Astrocyte (in vitro differentiated cells and primary cell): ENCODE measurements at places on chromosomes 3 and 15. TPM values are rescaled to one million over a fixed set of nuclear protein-coding genes. Genes with fewer than 3 reads are reported as not detected.
A peak's percentile ranks its signal among the peaks of the same experiment; 100 is the strongest.

The GABRR3 gene
- total RNA-seq: not detected in 2 replicates

DNA sequence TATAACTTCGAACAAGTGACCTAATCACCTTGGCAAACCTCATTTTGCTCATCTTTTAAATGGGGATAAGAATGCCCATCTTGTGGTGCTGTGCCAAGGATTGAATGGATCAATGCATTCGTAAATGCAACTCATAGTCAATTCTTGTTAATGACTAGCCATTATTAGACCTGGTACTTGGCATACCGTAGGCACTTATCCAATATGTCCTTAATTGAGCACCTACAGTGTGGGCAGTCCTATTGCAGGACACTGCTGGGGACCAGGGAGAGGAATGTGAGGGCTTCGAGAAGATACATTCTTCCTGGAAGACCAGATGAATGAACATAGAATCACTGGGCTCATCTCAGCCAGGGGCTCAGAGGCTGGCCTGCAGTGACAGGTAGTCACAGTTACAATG, 177.2 kb upstream of the TLE3 start:
- H3K27ac ChIP-seq: no peak overlapping the region
- H3K4me1 ChIP-seq: peaks cover 20% of the 10 kb centered on the region
- peaks cover 5% of the 10 kb centered on the region for H3K27me3 ChIP-seq
- no peaks in the 10 kb centered on the region for H3K36me3 ChIP-seq
- no peak overlapping the region for H3K4me3 ChIP-seq
- DNase-seq: no peak

The FOXB1 gene
- 0.96 and 1.3 TPM in 2 replicates for total RNA-seq

DNA sequence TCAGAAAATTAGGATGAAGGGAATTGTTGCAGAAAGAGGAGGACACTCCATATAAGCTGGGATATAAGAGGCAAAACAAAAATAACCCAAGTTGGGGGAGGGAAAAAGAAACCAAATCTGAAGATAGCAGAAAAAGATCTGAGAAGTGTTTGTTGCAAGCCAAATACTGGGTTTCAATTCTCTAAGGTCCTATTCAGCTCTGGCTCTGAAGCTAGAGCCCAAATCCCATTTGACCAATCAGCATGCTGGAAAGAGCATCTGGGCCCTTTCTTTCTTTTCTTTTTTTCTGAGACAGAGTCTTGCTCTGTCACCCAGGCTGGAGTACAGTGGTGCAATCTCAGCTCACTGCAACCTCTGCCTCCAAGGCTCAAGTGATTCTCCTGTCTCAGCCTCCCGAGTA, 17.3 kb downstream of the IGDCC3 start:
- no peaks in the 10 kb centered on the region for H3K36me3 ChIP-seq
- H3K27me3 ChIP-seq: peaks cover 26% of the 10 kb centered on the region
- DNase-seq: no peak
- no peak overlapping the region for H3K4me3 ChIP-seq
- H3K27ac ChIP-seq: no peak overlapping the region
- H3K4me1 ChIP-seq: peaks cover 5% of the 10 kb centered on the region

DNA sequence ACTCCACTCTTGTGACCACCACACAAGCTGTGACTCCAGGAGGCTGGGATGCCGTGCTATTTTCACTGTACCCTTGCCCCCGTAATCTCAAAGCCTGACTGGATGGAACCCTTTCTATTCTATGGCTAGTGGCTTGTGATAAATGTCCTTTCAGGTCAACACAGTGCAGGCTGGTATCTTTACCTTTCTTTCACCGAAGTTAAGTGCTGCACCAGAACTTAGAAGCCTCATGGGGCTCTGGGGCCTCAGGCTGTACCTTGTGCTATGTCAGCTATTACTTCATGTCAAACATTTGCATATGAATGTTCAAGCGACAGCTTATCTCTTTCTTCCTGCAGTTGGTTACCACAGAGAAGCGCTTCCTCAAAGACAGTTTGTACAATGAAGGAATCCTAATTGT, 66.8 kb downstream of the RPL39L start:
- H3K4me1 ChIP-seq: no peaks in the 10 kb centered on the region
- no peak overlapping the region for H3K27ac ChIP-seq
- DNase-seq: no peak
- no peak overlapping the region for H3K4me3 ChIP-seq
- no peaks in the 10 kb centered on the region for H3K27me3 ChIP-seq
- no peaks in the 10 kb centered on the region for H3K36me3 ChIP-seq

- no peaks in the 10 kb centered on the region for H3K4me1 ChIP-seq
- no peaks in the 10 kb centered on the region for H3K36me3 ChIP-seq
- no peaks in the 10 kb centered on the region for H3K27me3 ChIP-seq
- peak; percentile 7 for DNase-seq
- no peak overlapping the region for H3K27ac ChIP-seq
Measured at GRCh38 chr3:180142041-180142440, 105.3 kb upstream of the PEX5L start.

DNA sequence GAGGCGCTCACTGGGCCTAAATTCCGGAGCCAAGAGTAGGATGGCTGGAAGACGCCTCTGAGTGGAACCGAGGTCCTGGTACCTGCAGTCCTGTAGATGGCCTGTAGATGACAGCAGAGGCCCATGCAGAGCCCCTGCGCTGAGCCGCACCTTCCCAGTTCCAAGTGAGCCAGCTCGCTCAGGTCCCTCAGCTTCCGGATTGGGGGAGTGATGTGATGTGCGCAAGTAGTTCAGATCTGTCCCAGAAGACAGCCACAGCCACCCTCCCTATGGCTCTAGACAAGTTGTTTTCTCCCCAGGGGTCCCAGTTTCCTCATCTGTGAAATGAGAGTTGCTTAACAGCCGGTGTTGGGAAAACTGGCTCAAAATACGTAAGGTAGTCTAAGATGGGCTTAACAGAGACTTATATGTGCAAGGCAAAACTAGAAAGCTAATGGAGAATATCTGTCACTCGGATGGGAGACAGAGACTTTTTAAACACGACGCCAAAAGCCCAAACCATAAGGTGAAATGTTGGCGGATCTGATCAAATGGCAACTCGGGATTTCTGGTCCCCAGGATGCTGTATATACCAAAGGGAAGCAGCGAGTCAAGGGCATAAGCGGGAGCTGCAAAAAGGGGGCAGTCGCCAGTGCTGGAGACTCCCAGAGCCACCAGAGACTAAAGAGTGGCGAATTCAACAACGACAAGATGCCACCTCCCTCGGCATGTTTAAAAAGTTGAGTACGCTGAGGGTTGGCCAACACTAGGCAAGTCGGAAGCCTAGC, 765 bp upstream of the MAPKAPK3 start:
- H3K4me1 ChIP-seq: peaks cover 22% of the 10 kb centered on the region
- peak; percentile 53 for DNase-seq
- no peaks in the 10 kb centered on the region for H3K27me3 ChIP-seq

GRCh38 chr3:107284612-107285011, 92.6 kb upstream of the CCDC54 start:
- H3K4me3 ChIP-seq: no peak overlapping the region
- peak; percentile 16 for DNase-seq
- H3K27ac ChIP-seq: no peak overlapping the region
- no peaks in the 10 kb centered on the region for H3K27me3 ChIP-seq
- no peaks in the 10 kb centered on the region for H3K36me3 ChIP-seq

The LTK gene
- total RNA-seq: 0.14 TPM in 1 of 2 replicates, not detected in the other

The TRAT1 gene
- not detected in 2 replicates for total RNA-seq

GRCh38 chr3:38579551-38580449, 69.7 kb downstream of the SCN5A start:
- no peaks in the 10 kb centered on the region for H3K36me3 ChIP-seq
- no peaks in the 10 kb centered on the region for H3K27me3 ChIP-seq
- no peaks in the 10 kb centered on the region for H3K4me1 ChIP-seq
- no peak overlapping the region for H3K27ac ChIP-seq
- DNase-seq: peak; percentile 7
- H3K4me3 ChIP-seq: no peak overlapping the region

The SCN5A gene
- 2.3 and 3.3 TPM in 2 replicates for total RNA-seq

DNA sequence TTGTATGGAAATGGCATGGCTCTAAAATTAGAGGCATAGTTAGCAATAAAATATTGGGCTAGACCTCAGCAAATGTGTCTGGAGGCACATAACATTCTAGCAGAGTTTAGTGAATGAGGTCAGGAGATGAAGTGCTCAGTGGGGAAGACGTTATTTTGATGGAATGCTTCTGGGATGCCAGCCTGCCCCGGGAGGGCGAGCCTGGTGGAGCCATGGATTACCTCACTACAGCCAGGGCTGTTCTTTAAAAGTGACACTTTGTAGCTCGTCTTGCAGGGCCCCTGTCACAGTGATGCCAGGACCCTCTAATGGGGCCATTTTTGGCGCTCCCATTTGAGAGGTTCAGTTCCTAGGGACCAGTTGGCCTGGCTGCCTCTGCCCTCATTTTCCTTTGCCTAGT, 48.5 kb downstream of the PXYLP1 start:
- H3K4me3 ChIP-seq: no peak overlapping the region
- no peaks in the 10 kb centered on the region for H3K27me3 ChIP-seq
- DNase-seq: peak; percentile 78

The GHSR gene
- total RNA-seq: not detected in 2 replicates

DNA sequence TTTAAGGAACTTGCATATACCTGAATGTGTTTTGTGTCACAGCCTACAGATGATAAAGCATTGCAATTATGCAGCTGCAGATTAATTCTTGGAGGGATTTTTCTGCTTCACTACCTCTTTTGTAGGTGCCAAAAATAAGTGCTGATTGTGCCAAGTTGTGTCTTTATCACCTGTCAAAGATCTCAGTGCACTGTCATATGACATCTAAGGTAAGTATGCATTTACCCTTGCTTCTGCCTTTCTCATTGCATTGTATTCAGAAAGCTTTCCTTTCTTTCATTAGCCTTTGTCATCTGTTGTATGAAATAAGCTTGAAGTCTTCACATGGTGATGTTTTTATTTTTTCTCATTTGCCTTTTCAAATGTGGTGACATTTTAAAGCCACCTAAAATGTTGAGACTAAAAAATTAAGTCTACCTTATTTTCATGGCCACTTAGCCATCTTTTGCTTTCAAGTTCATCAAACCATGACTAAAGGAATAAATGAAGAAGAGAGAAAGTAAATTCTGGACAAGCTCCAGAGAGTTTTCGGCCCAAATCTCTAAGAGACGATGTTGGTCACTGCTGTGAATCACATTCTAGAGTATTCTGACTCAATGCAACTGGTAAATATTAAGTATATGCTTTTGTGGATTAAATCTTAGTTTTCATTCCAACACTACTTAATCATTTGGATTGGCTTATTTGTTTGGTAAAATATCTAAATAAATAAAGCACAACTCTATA, 381.8 kb upstream of the EPHA3 start:
- H3K4me1 ChIP-seq: no peaks in the 10 kb centered on the region
- no peaks in the 10 kb centered on the region for H3K27me3 ChIP-seq
- no peaks in the 10 kb centered on the region for H3K36me3 ChIP-seq
- no peak overlapping the region for H3K4me3 ChIP-seq
- peak; percentile 24 for DNase-seq
- H3K27ac ChIP-seq: no peak overlapping the region

- H3K27ac ChIP-seq: no peak overlapping the region
- no peak overlapping the region for H3K4me3 ChIP-seq
- H3K27me3 ChIP-seq: no peaks in the 10 kb centered on the region
- DNase-seq: peak; percentile 25
- peaks cover 4% of the 10 kb centered on the region for H3K36me3 ChIP-seq
Measured at GRCh38 chr15:50940506-50940905, 32.0 kb downstream of the AP4E1 start.

The SMCO1 gene
- total RNA-seq: not detected in 2 replicates

The OXTR gene
- 2.2 and 3.0 TPM in 2 replicates for total RNA-seq

The PPARG gene
- 3.0 and 4.4 TPM in 2 replicates for total RNA-seq

- no peak overlapping the region for H3K4me3 ChIP-seq
- H3K27ac ChIP-seq: no peak overlapping the region
- no peaks in the 10 kb centered on the region for H3K27me3 ChIP-seq
- DNase-seq: no peak
- H3K36me3 ChIP-seq: no peaks in the 10 kb centered on the region
Measured at GRCh38 chr3:27293939-27294338, 75.2 kb downstream of the NEK10 start.

DNA sequence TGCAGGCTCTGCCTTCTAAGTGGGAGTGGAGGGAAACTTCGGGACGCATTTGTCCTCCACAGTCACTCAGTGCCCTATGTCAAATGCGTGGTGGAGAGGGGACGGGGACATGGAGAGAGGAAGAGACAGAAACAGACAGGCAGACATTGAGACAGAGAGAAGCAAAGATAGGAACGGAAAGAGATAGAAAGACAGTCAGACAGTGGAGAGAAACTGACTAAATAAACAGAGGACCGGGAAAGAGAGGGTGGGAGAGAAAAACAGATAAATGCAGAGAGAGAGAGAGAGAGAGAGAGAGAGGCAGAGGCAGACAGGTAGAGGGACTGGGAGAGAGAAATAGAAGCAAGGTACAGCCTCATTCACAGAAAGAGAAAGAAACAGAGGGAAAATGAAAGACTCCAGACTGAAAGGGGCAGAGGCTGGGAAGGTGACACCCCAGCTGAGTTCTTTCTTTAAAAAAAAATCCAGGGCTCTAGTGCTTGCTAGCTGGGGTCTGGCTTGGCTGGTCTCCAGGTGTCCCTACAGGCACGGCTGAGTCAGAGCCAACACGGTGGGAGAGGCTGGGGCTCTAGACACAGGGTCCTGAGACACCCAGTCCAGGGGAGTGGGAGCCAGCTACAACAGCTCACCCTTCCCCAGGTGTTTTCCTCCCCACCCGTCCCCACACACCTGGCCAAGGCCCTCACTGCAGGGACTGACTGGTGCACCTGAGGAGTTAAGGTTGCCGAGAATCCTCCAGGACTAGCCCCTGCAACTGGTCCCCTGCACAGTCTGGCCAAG, 506.1 kb upstream of the PROK2 start:
- peaks cover 55% of the 10 kb centered on the region for H3K27me3 ChIP-seq
- DNase-seq: no peak
- H3K36me3 ChIP-seq: no peaks in the 10 kb centered on the region
- H3K4me1 ChIP-seq: peaks cover 15% of the 10 kb centered on the region

DNA sequence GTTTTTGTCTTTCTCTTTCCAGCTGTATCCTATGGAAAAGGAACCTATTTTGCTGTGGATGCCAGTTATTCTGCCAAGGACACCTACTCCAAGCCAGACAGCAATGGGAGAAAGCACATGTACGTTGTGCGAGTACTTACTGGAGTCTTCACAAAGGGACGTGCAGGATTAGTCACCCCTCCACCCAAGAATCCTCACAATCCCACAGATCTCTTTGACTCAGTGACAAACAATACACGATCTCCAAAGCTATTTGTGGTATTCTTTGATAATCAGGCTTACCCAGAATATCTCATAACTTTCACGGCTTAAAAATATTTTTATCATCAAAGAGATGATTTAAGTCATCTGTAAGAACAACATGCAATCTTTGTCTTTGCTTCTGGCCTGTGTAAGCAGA, 44.9 kb upstream of the PARP14 start:
- no peaks in the 10 kb centered on the region for H3K36me3 ChIP-seq
- DNase-seq: peak; percentile 80
- H3K4me1 ChIP-seq: peaks cover 8% of the 10 kb centered on the region
- H3K27me3 ChIP-seq: peaks cover 3% of the 10 kb centered on the region
- H3K27ac ChIP-seq: no peak overlapping the region
